ENCODE measurements at places on chromosomes 12 and 14.
A peak's percentile ranks its signal among the peaks of the same experiment; 100 is the strongest.

GRCh38 chr12:107990325-107990724, 138.8 kb upstream of the WSCD2 start:
- peak; percentile 80 for DNase-seq

DNA sequence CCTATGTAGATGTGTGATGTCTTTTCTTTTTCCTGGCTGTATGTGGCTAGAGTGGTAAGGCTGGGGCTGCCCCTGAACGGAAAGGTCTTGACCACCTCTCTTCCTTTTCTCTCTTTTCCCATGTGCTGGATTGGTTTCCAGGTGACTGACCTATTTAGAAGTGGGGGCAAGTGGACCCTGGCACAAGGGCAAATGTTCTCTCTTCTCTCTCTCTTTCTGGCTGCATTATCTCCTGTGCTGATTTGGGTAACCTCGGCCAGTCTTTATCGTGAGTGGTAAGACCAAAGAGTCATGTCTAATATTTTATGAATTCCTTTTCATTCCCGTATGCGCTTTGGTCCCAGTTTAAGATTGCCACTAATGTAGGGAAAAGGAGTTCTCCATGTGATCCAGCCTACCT, 16.2 kb downstream of the ZNF664 start:
- no peak for DNase-seq

- DNase-seq = no peak
Observed at GRCh38 chr12:29071099-29071498, 78.0 kb upstream of the FAR2 start.

DNA sequence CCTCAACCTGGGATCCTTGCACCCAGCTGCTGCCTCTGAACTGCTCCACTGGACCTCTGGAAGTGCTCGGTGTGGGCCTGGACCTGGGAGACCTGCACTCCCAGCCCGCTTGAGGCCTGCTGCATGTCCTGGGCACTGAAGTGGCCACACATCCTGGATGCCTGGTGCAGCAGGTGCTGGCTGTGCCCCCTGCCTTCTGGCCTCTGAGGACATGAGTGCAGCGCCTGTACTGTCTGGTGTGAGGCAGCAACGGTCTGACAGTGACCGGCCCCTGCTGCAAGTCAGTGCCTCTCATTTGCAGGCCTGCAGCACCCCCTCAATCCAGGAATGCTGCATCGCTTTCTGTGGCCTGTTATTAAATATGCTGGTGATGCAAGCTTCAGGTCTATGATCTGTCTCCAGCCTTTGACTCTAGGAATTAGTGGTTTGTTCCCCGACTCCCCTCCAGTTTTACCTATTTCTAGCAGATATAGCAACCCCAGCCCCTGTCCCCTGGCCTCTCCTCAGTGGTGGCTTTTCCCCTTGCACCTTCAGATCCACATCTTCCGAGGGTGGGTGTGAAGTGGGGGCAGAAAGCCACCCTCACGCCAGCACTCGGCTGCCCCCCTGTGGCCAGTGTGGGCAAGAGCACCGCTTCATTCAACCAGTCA, 3.6 kb downstream of the SMIM41 start:
- peak; percentile 71 for DNase-seq

- DNase-seq = no peak
Observed at GRCh38 chr12:50542448-50542847, 37.7 kb downstream of the DIP2B start.

- no peak for DNase-seq
Observed at GRCh38 chr14:55323910-55324309, 52.7 kb downstream of the FBXO34 start.

GRCh38 chr12:92654929-92655328, 47.9 kb upstream of the PLEKHG7 start:
- no peak for DNase-seq

DNA sequence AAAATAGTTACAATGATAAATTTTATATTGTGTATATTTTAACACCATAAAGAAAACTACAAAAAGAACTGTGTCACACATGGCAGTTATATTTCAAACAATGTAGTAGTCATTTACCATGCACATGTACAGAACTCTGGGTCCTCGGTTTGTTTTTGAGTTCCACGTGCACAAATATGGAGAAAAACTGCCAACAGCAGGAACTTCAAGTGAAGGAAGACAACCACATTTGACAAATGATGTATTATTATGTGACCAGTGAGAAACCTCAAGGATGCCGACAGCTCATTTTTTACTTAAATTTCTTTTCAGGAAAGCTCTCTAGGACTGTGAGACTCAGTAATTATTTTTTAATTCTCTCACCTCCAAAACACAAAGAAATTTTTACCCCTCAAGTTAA, 244.2 kb upstream of the USP15 start:
- DNase-seq = no peak

DNA sequence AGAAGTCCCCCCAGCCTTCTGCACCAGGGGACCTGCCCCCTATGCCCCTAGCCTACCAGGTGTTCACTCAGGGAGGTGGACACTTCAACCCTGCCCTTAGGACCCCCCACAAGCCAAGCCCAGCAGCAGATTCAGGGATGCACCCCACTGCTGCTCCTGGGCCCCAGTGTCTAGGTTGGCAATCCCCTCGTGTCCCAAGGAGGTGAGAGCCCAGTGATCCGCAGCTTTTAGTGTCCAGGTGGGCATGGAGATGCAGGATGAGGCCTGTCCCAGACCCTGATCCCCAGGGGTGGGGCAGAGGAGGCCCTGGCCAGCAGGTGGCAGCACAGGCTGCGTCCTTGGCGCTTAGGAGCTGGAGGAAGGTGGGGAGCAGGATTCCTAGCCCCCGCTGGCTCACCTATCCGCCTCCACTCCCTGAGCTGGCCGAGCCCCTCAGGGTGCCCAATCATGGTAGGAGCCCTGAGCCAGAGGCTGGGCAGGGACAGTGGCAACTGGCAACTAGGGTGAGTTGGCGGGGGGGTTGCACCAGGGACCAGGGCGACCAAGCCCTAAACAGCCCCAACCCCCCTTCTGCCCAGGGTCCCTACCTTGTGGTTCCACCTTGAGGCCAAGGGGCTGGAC, 4.1 kb downstream of the CKB start:
- DNase-seq = peak; percentile 84

- no peak for DNase-seq
Observed at GRCh38 chr12:11650286-11651281, 1.1 kb downstream of the ETV6 start.

GRCh38 chr12:53739214-53740129, 12.2 kb upstream of the CALCOCO1 start:
- DNase-seq = no peak

- DNase-seq = no peak
Observed at GRCh38 chr12:115227137-115227615, 543.2 kb upstream of the TBX3 start.
